ENCODE measurements at places on chromosomes 2 and 18. TPM values are rescaled to one million over a fixed set of nuclear protein-coding genes. Genes with fewer than 3 reads are reported as not detected.

Gene CYP26B1
- total RNA-seq = 0.25 TPM

Gene MREG
- total RNA-seq = 1.7 TPM

Gene CDCA7
- 0.56 TPM for total RNA-seq

Gene LCT
- total RNA-seq = not detected

Gene PTPRN
- total RNA-seq = 0.25 TPM

Gene STRADB
- total RNA-seq = 35.8 TPM

Gene GTF2A1L
- 3.5 TPM for total RNA-seq

Gene ELOA2
- total RNA-seq = not detected

Gene FSHR
- not detected for total RNA-seq

Gene CCNT2
- 23.6 TPM for total RNA-seq

Gene AQP12B
- not detected for total RNA-seq

Gene IL1RN
- not detected for total RNA-seq

Gene GYPC
- 83.0 TPM for total RNA-seq

Gene ALLC
- total RNA-seq = not detected

Gene CDH19
- total RNA-seq = 1.7 TPM

Gene INHA
- 0.25 TPM for total RNA-seq

Gene KCNG2
- total RNA-seq = not detected

Gene DUSP11
- total RNA-seq = 24.6 TPM

Gene MOGAT1
- not detected for total RNA-seq

Gene TCF7L1
- 2.0 TPM for total RNA-seq

Gene ATP6V1C2
- total RNA-seq = not detected

Gene PDCD1
- total RNA-seq = not detected

Gene ALPG
- not detected for total RNA-seq
